ENCODE measurements at places on chromosomes 5 and 9.

DNA sequence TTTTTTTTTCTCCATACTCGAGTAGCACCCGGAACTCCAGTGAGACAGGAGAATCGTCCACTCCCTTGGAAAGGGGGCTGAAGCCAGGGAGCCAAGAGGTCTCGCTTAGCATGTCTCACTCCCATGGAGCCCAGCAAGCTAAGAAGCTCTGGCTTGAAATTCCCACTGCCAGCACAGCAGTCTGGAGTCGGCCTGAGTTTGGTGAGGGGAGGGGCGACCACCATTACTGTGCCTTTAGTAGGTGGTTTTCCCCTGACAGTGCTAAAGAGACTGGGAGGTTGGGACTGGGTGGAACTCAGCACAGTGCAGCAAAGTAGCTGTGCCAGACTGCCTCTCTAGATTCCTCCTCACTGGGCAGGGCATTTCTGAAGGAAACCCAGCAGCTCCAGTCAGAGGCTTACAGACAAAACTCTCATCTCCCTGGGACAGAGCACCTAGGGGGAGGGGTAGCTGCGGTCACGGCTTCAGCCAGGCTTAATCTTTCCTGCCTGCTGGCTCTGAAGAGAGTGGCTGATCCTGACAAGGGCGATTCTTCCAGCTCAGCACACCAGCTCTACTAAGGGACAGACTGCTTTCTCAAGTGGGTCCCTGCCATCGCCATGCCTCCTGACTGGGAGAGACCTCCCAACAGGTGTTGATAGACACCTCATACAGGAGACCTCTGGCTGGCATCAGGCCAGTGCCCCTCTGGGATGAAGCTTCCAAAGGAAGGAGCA lies 414.5 kb upstream of the ZNF608 start:
- no peak for DNase-seq

DNA sequence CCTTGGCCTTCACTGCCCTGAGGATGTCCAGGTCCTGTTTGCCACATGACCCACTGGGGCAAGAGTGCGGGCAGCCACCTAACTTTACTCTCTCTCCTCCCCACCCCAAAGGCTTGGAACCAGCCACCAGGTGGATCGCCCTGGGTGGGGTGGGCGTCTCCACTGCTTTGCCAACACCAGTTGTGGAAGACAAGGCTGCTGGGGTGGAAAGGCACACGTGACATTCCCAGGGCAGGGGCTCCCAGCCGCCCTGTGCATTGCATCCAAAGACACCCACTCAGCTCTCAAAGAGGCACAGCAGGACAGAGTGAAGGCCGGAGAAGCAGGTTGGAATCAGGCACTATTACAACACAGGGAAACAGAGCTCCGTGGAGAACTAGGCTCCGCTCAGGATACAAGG lies 162.2 kb downstream of the OLFM1 start:
- DNase-seq: no peak

DNA sequence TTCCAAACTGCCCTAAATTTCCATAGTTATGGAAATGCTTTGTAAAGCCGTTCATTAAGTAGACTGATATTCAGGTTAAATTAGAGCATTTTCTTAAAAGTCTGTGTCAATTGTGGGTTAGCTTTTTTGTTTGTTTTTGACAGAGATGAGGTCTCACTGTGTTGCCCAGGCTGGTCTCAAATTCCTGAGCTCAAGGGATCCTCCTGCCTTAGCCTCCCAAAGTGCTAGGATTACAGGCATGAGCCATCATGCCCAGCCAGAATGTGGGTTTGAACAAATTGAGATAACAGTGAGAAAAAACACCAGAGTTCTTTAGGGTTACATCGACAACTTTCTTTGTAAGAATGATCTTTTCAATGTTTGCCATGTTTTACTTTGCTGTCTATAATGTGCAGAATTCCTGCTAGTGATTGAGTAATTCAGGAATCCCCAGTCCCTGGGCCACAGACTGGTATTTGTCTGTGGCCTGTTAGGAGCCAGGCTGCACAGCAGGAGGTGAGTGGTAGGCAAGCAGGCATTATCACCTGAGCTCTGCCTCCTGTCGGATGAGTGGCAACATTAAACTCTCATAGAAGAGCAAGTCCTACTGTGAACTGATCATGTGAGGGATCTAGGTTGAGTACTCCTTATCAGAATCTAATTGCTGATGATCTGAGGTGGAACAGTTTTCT lies 80.5 kb downstream of the RAI14 start:
- no peak for DNase-seq

GRCh38 chr9:68560071-68560844 lies 19.6 kb upstream of the TMEM252 start:
- DNase-seq: no peak

GRCh38 chr5:122561209-122561608 lies 213.7 kb upstream of the SNX2 start:
- no peak for DNase-seq

- DNase-seq: no peak
These were observed 70.4 kb upstream of the CTSV start for GRCh38 chr9:97109194-97109811.

All from esophagus muscularis mucosa (tissue), 4 donors.